ENCODE measurements at places on chromosomes 1 and 21.

GRCh38 chr1:2377751-2378440 lies 13.5 kb downstream of the MORN1 start:
- DNase-seq: no peak

- no peak for DNase-seq
These were observed 21.4 kb downstream of the LIN9 start for GRCh38 chr1:226287587-226287986.

DNA sequence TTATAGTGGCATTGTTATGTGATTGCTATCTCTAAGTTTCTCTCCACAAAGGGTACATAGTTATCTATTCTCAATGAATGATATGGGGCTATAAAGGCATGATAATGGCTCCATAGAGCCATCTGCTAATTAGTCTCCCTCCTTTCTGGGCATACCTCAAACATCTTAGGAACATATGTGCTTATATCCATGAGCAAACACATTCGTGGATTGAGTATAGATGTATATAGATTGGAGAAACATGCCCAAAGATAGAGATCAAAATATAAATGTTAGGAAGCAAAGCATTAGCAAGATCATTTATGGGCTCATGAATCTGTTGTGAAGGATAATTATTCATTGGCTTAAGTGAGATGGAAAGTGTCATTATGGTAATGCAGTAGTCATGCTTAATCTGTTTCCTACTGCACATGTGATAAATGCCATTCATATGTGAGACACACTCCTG lies 155.8 kb upstream of the UBE2U start:
- no peak for DNase-seq

DNA sequence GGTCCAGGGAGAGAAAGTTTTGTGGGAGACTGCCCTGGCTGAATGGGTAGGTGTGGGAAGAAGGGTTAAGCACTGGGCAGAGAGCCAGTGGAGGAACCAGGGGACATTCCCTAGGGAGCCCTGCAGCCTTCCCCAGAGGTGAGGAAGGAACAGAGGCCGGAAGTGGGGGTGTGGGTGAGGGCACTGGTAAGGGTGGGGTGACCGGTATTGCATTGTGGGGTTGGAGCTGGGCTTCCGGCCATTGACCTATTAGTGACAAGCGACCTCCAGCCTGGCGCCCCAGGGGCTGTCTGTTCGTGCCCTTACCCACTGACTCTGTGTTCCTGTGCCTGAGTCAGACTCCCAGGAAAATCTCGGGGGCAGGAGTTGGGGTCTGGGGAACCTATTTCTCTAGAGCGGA lies 3.5 kb upstream of the TSPAN1 start:
- no peak for DNase-seq

DNA sequence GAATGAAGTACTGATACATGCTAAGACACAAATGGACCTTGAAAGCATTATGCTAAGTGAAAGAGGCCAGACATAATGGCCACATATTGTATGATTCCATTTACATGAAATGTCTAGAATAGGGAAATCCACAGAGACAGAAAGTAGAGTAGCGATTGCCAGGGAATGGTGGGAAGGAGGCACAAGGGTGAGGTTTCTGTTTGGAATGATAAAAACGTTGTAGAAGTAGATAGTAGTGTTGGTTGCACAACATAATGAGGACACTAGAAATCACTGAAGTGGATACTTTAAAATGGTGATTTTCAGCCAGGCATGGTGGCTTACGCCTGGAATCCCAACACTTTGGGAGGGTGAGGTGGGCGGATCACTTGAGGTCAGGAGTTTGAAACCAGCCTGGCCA lies 97.6 kb upstream of the VANGL1 start:
- DNase-seq: no peak

DNA sequence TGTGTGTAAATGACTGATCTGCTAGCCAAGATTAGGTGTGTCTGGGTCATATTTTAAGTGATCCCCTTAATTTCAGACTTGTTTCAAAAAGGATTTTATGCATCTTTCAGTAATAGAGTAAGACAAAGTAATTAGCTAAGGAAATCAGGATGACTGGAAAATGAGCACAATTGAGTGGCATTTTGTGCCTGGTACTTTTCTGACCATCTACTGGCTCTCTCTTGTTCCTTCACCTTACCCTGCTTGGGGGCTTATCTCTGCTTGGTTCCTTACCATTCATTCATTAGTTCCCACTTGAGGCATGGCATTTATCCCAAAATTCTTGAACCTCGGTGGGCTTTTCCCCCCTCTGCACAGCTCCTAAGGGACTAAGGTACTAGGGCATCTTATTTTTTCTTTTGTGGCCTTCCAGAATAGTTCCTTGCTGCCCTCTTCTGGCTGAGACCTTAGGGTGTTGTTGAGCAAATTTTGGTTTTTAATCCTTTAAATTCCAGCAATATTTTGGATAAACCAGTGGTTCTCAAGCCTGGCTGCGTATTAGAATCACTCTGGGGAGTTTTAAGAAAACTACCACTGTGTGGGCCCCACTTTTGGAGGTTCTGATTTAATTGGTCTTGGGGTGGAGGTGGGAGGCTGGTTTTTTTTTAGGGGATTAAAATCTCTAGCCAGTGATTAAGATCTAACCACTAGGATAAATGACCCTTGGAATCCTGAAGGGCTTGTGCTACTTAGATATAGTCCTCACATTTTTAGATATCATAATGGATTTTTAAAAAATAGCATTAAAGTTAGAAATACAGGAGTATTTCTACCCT lies 50.8 kb downstream of the HS2ST1 start:
- DNase-seq: peak; percentile 37

DNA sequence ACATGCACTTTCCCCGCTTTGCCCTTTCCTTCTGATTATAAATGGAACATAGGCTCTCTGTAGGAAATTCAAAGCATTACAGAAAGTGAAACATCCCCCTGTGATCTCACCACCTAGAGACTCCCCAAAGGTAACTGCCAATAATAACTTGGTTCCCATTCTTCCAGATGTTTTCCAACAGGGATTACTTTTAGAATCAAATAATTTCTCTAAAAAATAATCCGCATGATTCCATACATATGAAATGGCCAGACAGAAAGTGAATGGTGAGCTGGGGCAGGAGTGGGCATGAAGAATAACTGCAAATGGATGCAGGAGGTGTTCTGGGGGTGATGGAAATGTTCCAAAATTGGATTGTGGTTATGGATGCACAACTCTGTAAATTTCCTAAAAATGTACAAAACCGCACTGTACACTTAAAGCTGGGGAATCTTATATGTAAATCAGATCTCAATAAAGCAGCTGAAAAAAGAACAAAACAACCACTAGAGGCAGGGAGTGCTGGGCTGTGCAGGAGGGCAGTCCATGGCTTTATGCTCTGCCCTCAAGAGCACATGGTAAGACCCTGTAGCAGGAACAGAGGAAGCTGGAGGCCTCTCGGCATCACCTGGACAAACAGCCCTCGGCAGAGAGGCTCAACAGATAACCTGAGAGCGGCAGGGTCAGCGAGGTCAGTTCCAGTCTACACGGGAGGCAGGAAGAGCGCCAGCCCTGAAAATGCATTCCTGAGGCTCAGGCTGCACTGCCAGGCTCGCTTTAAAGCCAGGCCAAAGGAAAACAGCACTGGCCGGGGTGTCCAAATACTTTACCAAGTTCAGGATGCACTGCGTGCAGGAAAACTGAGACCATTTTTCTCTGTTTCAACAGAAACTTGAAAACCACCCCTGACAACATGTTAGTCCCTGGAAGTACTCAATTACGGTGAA lies 39.7 kb downstream of the CAPZB start:
- DNase-seq: no peak

DNA sequence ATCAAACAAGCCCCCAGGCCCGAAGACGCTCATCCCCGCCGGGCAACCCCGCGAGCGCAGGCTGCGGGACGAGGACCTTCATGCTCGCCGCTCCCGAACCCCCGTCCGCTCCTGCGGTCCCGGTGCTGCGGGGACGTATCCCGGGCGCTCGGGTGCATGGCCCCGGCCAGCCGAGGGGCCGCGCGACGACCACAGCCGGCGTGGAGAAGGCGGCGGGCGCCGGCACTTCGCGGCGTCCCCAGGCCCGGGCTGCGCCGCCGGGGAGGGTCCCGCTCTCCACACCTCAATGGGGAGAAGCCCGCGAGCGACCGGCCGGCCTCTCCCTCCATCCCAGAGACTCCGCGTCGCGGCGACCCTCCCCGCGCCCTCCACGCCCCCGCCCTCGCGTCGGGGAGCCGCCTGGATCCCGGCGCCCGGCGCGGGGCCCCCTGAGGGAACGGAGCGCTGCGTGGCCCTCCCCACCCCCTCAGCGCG lies 401 bp downstream of the ERRFI1 start:
- no peak for DNase-seq

- no peak for DNase-seq
These were observed 26.8 kb upstream of the MAP1LC3C start for GRCh38 chr1:242025681-242026080.

GRCh38 chr21:22791986-22792560 lies 1793.9 kb downstream of the NCAM2 start:
- DNase-seq: no peak

GRCh38 chr1:36829961-36830360 lies 204.4 kb downstream of the GRIK3 start:
- no peak for DNase-seq

DNA sequence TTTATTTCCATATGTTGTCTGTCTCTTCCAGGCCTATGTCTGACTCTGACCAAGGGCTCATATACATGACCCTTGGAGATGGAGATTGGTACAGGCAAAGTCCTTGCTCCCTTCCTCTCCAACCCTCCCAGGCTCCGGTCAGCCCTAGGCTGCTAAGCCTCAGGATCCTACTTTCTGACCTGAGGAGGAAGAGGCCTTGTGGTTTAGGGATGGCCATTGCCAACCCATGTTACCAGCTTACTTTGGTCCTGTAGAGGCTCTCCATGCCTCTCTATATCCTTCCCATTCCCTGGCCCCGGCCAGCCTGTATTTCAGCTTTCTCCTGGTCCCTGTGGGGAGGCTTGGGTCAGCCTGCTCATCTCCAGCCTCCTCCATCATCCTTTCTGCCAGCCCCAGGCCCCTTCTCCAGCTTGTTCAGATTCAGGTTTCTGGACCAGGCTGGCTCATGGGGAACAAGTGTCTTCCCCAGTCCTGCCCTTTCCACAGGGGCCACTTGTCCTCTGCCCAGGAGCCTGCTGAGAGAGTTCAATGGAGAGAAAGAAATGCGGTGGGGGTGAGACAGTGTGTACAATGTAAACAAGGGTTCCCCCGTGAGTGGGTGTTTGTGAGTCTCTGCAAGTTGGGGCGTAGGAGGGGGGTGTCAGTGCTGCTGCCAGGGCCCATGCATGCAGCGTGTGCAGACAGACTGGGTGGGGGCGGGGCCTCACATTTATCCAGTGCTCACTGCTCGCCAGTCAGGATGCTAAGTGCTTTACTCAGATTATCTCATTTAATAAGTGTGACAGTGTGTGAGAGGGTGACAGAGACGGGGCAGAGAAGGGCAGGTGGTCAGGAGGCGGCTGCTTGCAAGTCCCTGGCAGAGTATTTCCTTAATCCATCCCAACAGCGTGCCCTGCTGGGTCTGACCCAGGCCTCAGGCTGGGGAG lies 31.3 kb upstream of the FOXO6 start:
- no peak for DNase-seq

DNA sequence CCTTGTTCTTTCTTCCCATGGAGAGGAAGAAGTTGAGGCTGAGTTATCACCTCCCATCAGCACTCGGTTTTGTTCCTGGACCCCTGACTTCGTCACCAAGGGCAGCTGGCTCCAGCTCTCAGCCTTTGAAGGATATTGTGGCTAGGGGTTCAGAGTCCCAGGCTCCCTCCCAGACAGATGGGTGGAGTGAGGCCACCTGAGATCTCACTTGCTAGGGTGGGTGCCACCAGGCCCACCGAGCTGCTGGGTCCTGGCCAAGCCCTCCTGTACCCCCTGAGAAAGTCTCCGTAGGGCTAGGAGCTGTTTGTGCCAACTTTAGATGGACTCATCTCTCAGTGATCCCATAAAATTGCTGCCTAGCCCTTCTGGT lies 6.9 kb downstream of the MX2 start:
- DNase-seq: no peak

- DNase-seq: no peak
These were observed 97.1 kb downstream of the AK5 start for GRCh38 chr1:77378723-77379535.

DNA sequence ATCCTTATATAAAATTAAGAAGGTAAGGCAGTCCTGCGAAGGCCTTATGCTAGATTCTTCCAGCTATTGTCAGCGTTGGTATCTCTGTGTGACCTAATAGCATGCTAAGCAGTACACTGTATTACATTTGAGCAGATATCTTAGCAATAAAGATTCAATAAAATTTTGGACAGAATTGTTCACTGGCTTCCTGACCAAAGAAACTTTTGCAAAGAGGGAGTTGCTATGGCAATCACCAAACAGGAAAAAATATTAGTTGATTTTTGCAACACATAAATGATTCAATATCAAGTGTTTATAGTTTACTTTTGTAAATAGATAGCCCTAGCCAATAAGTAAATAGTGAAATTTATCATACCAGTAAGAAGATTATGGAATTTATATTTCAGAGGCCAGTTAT lies 31.0 kb upstream of the PLEKHO1 start:
- no peak for DNase-seq

DNA sequence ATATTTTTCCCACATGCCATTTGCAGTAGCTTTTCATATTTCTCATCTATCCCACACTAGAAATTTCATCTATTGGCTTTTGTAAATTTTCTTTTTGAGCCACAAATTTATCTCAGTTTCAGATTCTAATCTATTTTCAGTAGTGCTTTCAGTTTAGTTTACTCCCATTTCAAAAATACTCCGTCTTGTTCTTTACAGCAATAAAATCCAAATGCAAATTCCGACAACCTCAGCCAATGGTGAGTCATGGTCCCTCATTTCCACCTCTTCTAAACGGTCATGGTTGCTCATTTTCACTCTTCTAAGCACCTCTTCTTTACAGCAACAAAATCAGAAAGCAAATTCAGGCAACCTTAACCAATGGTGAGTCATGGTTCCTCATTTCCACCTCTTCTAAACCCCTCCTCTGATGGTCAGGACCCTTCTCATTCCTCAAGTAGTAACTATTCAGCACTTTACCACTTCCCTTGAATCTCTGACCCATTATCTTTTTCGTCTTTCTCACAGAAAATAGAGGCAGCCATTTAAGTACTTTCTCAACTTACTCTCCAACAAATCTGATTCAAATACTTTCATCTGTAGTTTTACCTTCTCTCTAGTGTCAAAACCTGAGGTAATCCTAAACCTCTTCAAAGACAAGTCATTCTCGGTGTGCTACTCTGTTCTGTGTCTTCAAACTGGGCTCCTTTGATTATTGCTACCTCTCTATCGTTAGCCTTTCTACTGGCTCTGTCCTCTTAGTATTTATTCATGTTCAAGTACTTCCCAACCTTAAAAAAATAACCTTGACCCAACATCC lies 34.4 kb downstream of the C21orf91 start:
- no peak for DNase-seq

DNA sequence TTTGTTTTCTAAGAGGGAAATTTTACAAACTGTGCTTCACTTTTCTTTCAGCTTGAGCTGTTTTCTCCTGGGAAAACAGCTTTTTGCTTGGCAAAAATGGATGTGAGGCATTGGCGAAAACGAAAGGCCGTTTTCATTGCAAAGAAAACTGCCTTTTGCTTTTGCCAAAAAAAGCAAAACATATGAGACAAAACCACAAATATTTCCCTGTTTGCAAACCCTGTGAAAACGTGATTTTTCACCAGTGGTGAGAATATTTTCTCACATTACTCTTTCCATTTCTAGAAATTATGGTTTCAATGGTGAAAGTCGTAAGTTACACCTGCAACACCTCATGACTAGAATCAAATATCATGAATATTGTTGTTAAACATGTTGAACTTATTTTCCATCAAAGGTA lies 74.0 kb upstream of the ZBTB18 start:
- no peak for DNase-seq
